RKO (cell line): ENCODE measurements at places on chromosomes 13 and 19.
A peak's percentile ranks its signal among the peaks of the same experiment; 100 is the strongest.

DNA sequence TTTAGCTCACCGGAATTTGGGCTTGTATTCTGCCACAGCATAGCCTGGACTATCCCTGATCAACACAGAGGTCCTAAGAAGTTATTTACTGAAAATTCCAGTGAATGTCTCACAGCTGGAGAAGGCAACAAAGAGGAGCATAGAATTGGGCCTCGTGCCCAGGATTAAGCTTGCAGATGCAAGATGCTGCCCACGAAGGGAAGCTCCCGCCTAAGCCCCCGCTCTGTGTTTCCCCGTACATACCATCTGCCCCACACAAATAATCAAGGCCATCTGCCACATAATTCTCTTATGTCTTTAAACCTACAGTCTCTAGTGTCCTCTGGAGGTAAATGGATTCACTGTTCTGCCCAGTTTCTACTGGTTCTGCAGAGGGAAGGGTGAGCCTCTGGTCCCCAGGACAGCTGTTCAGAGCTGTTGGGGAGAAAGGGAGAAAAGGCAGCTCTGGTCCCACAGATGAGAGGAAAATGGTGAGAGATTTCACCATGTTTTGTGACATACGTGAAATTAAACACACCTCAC lies 7.4 kb upstream of the TPP2 start:
- DNase-seq = no peak

GRCh38 chr13:70191034-70191433 lies 82.8 kb upstream of the KLHL1 start:
- no peak for DNase-seq

- no peak for DNase-seq
These were observed 8.6 kb downstream of the GTF2F1 start for GRCh38 chr19:6384381-6384780.

- no peak for DNase-seq
These were observed 212.9 kb upstream of the SERP2 start for GRCh38 chr13:44160591-44161191.

DNA sequence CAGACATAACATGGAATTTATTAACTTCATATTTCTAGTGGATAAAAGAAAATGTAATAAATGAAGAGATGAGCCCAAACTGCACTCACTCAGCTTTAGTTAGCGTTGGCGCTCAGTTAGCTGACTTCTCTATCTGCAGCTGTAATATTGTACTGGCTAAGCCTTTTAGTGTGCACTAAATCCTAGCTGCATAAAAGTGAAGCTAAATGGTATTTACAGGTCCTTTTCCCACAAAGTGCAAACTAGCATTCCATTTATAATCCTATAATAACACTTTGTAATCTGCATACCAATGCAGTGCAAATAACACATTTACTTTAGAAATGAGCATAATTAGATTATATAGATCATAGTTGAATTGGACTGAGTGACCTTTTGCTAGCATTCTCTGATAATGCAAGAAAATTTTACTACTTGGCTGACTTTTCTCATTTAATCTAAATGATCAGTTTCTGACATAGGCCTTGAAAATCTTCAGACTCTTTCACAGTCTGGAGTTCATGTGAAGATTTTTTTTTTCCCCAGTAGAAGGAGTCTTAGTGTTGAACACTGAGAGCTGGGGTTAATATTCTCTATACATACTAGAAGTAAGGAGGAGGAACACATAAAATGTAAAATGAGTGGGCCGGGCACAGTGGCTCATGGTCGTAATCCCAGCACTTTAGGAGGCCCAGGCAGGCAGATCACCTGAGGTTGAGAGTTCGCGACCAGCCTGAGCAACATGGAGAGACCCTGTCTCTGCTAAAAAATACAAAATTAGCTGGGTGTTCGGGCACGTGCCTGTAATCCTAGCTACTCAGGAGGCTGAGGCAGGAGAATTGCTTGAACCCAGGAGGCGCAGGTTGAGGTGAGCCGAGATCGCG lies 1426.4 kb downstream of the PCDH9 start:
- DNase-seq = no peak

DNA sequence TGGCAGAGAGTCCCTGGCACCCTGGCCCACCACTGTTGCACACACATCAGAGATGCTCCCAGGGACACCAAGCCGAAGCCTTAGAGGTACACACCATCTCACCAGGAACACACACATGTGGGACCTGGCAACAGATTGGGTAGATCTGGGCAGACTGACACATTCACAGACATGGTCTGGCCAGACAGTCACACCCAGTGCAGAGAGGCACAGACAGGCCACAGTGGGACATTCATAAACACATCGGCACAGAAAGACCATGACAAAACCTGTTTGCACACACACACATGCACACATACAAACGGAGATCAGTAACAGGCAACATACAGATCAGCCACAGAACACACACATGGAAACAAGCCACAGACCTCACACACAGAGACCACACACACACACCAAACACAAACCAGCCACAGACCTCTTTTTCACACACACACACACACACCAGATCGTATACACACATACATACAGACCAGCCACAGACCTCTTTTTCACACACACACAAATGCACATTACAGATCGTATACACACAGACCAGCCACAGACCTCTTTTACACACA lies 6.3 kb upstream of the JUNB start:
- no peak for DNase-seq

- no peak for DNase-seq
These were observed 84.0 kb downstream of the ALOX5AP start for GRCh38 chr13:30819136-30819888.

- DNase-seq = no peak
These were observed 22.5 kb downstream of the SAFB start for GRCh38 chr19:5645409-5645808.

- DNase-seq = no peak
These were observed 21.2 kb downstream of the SIGLEC7 start for GRCh38 chr19:51163257-51163656.

DNA sequence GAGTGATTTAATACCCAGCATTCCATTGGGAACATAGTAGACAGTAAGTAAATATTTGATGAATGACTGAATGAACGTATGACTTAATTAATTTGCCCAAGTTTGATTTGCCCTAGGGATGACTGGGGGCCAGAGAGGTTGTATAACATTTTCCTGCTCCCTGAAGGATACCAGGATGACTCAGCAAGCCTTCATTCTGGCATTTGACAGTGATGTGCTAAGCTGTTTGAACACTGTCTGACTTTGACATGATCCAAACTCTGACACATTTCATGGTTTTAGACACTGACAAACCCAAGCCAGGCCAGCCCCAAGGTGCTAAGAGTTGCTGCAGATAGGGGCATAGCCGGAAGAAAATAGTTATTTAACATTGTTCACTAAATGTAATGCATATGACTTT lies 53.4 kb upstream of the KLF12 start:
- DNase-seq = peak; percentile 47

DNA sequence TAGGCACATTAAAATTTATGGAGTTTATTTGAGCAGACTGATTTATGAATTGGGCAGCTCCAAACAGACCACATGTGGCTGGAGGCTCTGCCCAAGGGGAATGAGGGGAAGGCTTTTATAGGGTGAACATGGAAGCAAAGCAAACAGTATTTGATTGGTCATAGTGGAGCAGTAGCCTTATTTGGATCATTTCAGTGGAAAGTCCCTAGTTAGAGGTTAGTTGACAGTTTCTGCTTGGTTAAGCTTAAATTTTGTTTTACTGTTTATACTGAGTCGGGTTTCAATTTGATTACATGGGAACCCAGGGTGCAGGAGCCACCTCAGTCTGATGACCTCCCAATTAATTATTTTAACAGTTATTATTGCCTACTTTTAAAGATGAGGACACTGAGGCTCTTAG lies 140.5 kb downstream of the NDFIP2 start:
- no peak for DNase-seq

DNA sequence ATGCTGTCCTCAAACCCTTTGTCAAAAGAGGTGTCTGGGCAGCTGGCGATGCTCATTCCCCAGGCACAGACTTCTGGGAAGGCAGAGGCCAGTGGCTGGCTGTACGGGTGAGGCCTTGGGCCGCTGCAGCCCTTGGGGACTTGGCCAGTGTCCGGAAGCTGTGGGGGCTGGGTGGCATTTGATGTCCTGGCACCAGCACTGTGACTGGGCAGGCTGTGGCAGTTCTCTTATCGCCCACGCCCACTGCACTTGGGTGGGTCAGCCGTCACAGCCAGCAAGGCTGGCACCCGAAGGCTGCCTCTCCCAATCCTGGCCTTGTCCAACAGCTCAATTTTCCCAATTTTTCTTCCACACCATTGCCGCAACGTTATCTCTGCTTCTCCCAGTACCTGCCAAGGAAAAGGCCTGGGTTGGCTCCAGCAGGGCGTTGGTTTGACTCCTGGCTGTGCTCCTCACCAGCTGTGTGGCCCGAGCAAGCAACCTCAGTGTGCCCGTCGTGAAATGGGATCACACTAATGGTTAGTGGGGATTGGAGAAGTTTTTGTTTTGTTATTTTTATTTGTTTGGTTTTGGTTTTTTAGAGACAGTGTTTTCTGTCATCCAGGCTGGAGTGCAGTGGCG lies 12.7 kb upstream of the SLC44A2 start:
- no peak for DNase-seq

DNA sequence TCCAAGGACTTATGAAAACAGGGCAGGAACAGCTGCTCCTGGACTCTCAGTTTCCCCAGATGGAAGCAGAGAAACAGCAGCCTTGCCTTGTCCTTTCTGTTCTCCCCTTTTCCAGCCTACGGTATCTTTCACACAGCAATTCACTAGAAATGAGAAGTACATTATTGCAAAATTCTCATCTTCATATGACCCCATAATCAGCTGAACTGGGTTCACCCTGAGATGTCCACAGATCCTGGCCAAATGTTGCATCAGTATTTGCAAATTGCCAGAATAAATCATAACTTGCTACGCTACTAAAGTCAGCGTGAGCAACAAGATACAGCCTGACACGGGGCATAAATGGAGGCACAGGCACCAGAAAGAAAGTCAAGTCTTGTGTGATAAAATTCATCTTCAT lies 16.1 kb downstream of the VSTM1 start:
- no peak for DNase-seq

- DNase-seq = no peak
These were observed 199.2 kb downstream of the LACC1 start for GRCh38 chr13:44078806-44079376.

DNA sequence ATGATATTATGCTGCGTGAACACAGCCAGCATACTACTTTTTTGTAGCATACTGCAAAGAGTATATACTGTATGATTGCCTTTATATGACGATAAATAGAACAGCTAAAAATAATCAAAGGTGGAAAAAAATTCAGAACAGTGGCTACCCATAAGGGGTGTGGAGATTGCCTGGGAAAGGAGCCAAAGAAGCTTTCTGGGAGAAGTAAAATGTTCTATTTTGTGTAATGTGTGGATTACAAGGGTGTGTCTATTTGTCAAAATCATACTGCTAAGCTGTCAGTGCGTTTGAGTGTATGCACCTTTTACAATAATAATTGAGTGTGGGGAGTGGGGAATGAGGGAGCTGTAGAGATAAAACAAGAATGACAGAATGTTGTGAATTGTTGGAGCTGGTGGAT lies 45.2 kb upstream of the MTIF3 start:
- no peak for DNase-seq

DNA sequence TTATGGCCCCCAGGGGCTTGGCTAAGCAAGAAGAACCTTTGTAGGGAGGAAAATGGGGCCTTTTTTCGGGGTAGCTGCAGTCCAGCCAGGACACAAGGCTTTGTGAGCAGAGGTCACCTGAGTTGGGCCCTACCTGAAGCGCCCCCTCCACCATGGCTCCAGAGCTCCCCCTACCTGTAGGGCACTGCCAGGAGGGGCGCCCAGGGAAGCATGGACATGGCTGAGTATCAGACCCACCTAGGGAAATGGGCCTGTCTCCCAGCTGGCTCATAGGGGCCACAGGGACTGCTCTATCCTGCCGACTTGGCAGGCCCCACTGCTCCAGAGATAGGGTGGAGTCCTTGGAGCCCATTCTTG lies 9.0 kb upstream of the CEBPA start:
- DNase-seq = no peak

DNA sequence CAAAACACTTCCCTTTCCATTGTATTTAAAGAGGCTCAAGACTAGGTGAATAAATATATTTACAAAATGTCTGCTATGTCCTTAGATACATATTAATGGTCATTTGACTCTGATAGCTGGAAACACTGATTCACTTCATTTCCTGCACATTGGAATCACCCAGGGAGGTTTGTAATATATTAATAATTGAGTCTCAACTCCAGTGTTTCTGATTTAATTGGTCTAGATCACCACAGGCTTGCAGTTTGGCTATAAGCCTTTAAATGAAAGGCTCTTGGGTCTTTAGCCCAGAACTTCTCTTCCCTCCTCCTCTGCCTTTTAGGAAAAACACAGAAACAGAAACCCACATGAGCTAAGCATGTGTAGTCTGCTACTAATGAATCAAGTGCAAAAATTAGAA lies 378.0 kb downstream of the TBC1D4 start:
- DNase-seq = no peak

DNA sequence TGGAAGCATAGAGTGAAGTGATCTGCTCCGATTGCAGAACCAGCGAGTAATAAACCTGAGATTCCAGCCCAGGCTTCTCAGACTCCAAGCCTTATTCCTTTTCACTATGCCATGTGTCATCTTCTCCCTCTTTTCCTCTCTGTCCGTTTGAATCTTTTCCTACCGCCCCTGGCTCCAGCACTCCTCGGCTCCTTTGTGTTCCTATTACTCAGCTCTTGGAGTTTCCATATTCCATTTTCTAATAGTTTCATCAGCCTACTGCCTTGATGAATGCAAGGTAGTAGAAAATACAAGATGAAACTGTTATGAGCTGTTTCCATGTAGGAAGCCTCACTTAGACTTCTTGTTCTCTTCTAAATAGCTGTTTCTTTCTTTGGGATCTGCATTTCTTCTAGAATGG lies 138.6 kb downstream of the MYO16 start:
- no peak for DNase-seq

GRCh38 chr13:49437705-49438104 lies 6.2 kb downstream of the CAB39L start:
- DNase-seq = no peak

- DNase-seq = no peak
These were observed 4.7 kb upstream of the ZNF428 start for GRCh38 chr19:43623889-43624670.

GRCh38 chr19:5103812-5104410 lies 135.0 kb downstream of the KDM4B start:
- DNase-seq = no peak

DNA sequence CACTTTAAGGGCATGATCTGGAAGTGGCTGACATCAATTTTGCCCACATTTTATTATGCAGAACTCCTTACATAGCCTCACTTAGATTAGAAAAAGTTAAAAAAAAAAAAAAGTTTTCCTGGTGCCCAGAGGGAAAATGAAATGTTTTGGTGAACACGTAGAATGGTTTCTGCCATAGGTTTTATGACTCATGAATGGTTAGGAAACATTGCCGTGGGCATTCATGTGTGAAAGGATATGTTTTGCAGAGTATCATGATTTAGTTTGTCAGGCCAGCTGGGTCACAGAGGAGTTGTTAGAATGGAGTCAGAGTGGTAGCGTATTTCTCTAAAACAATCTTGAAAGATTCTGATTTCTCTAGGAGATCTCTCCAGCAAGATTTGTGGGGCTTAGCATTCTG lies 133.8 kb downstream of the MRPL57 start:
- no peak for DNase-seq
